ENCODE measurements at places on chromosomes 7 and 10.

GRCh38 chr7:99625321-99625720, 8.6 kb downstream of the ZSCAN25 start:
- DNase-seq, result no peak

- no peak for DNase-seq
These were observed 139.4 kb downstream of the GNAT3 start for GRCh38 chr7:80372415-80372814.

DNA sequence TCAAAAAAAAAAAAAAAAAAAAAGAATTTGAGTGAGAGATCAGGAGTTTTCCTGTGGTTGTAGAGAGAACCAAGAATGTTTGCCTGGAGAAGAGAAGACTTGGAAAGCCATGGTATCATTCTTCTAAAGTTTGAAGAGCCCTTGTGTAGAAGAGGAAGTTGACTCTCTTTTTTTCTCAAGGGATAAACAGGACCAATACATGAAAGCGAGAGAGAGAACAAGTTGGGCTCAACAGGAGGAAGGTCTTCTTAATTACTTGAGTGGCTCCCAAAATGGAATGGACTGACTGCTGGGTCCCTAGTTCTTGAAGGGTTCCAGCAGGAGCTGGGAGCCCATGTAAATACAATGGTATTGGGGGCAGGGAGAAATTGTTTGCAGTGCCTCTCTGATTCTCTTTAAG, 173.3 kb upstream of the ADO start:
- DNase-seq, result no peak

GRCh38 chr10:119737823-119738222, 12.0 kb downstream of the INPP5F start:
- DNase-seq, result no peak

DNA sequence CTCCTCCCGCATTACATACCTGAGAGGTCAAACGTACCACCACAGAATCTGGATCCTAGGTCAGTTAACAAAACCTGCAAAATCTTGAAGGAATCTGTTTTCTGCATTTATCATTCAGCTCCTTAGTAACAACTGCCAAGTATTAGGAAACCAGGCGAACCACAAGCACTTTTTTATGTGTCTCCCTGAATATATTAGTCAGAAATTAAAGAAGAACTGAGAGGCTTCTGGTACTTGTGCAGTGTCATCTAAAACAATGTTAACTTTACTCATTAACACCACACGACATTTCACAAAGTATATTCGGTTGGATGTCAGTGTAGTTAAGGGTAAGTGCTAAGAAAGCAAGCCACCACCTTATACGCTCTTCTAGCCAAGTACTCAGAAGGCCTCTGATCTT, 2.5 kb downstream of the CCDC6 start:
- DNase-seq, result no peak

DNA sequence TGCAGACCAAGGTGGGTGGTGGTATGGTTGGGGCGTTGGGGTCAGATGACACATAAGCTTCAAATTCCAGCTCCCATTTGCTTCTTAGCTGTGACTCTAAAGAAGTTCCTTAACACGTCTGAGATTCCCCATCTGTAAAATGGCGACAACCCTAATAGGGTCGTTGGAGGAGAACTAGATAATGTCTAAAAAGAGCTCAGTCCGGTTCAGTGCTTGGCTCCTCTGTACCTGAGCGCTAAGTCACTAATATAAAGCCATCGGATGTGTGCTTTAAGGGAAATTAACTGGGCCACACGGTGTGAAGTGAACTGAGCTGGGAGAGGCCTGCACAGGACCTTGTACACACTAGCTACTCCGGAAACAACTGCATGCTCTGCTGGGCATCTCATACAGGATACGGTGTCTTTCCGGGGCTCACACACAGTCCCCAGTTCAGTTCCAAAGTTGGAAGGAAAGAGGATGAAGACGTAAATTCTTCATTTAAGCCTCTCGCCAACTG, 476 bp upstream of the ZFYVE27 start:
- DNase-seq, result no peak

DNA sequence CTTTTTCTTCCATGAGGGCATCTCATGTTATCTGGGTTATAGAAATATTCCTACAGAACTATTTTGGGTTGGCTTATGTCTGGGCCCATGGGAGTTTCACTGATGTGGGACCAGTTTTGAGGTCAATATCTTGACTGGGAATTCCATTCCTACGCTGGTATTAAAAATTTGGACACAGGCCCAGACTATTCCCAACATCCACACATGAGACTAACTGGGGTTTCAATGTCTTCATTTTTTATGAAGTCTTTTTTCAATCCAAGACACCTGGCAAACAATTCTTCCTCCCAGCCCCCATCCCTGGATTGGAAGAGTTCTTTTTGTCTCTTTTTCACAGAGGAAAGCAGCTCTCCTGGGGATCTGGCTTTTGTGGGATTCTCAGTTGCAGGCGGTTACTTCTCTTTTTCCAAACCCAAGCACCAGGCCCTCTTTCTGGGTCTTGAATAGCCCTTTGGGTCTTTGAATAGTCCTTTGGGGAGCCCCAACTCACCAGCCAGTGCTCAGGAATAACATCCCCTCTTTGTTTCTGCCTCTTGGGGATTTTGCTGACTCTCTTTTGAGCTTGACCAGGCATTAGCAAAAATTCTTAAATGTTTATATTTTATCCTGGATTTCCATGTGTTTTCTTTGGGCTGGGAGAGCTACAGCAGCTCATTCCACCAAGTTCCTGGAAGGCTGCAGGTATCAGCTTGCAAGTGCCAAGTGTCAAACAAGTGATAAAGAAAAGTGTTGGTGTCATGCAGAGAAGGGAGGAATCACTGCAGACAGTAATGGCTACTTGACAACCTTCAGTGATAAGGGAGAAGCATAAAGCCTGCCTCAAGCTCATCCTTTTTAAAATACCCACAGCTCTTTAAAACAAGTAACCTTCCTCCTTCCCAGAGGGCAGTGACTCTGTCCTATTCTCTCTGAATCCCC, 234.3 kb downstream of the ADAM12 start:
- no peak for DNase-seq

DNA sequence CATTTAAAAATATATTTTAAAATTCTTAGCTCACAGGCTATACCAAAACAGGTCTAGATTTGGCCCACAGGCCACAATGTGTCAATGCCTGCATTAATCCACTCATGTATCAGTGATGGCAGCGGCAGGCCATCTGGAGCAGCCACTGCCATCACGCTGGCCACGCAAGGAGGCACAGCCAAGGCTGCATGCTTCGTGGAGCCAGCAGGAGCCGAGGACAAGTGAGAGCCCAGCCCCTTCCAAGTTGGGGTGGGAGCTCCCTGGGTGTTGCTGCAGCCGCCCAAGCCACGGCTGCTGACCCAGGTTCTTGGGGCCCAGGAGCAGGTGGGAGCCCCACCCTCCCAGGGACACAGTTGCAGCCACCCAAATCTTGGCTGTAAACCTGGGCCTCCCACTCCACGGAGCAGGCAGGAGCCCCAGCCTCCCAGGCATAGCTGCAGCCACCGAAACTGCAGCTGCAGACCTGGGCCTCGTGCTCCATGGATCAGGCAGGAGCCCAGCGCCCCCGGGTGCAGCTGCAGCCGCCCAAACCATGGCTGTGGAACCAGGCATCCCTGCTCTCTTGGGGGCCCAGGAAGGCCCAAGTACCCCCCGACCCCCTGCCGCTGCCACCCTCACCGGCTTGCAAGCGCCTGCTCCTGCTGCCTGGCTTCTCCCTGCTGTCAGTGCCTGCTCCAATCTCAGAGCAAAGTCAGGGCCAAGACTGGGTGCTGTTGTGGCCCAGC, 87.3 kb upstream of the CACUL1 start:
- no peak for DNase-seq

- no peak for DNase-seq
These were observed 82.5 kb downstream of the CTTNBP2 start for GRCh38 chr7:117790731-117791130.

GRCh38 chr10:78207776-78208175, 174.1 kb downstream of the RPS24 start:
- DNase-seq, result no peak

GRCh38 chr7:15507708-15508107, 54.1 kb downstream of the AGMO start:
- DNase-seq, result no peak

- DNase-seq, result no peak
These were observed 6.3 kb downstream of the HTRA1 start for GRCh38 chr10:122467701-122468100.

DNA sequence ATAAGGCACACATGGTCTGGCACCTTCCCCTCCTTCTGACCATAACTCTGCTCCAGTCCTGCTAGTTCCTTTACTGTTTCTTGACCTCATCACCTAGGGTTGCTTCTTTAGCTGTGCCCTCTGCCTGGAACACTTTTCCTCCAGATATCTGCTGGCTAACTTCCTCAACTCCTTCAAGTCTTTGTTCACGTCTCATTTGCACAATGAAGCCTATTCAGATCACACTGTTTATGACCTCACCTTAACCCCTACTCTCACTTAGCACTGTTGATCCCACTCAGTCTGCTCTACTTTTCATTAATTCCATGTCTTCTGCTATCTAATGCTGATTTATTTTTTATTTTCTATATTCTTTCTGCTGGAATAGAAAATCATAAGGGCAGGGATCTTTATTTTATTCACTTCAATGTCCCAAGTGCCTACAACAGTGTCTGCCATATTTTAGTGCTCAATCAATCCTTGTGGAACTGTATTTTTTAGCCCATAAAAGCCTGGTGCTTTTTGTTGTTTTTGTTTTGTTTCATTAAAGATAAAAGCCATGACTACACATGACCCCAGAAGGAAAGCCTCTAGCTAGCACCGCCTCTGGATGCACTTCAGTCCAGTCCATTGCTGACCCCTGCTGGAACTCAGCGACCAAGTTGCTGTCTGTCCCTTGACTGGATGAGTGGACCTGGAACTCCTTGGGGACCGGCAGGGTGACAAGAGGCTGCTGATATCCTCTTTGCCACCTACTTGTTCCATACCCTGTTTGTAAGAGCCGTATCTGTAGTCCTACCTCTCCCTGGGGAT, 12.3 kb downstream of the KLF14 start:
- no peak for DNase-seq

DNA sequence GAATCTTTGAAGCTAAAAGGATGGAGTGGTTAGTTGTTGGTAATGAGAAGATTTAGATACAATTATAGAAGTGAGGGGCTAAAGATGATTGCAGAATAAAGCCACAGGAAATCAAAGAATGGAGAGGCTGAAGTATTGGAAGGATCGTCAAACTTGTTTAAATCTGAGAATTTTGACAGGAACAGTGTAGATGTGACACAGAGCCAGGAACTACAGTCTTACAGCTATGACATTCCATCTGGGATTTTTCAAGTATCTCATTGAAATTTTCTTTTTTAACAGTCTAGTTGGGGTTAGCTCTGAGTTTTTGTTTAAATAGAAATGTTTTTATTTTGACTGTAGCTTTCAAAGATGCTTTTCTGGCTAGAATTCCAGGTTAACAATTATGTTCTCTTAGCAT, 181.4 kb downstream of the NRG3 start:
- DNase-seq, result no peak

GRCh38 chr7:44638611-44639557, 32.5 kb downstream of the OGDH start:
- peak; percentile 77 for DNase-seq

DNA sequence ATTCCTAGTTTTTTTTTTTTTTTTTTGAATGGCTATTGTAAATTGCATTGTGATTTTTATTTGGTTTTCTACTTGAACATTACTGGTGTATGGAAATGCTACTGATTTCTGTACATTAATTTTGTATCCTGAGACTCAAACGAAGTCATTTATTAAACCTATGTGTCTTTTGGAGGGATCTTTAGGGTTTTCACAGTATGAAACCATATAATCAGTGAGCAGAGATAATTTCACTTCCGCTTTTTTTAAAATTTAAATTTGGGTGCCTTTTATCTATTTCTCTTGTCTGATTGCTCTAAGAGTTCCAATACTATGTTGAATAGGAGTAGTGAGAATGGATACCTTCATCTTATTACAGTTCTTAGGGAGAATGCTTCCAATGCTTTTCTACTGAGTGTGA, 102.7 kb downstream of the ZWINT start:
- no peak for DNase-seq

- no peak for DNase-seq
These were observed 139.3 kb downstream of the TWIST1 start for GRCh38 chr7:18978108-18978495.

- DNase-seq, result no peak
These were observed 91.6 kb downstream of the UNCX start for GRCh38 chr7:1324028-1324900.

DNA sequence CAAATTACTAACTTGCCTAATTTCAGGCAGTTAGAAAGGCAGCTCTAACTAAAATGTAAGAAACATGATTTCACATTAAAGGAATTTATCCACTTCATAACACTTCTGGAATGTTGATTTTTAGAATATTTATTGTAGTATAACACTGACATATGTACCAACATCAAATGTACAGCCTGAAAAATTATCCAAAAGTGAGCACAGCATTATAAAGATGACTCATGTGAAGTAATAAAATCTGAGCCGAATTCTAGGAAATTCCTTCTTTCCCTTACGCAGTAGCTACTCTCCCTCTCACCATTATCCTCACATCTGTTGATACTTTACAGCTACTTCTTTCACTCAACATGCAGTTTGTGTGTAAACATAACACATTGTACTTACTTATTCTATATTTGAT, 610.6 kb downstream of the ZWINT start:
- DNase-seq, result no peak

DNA sequence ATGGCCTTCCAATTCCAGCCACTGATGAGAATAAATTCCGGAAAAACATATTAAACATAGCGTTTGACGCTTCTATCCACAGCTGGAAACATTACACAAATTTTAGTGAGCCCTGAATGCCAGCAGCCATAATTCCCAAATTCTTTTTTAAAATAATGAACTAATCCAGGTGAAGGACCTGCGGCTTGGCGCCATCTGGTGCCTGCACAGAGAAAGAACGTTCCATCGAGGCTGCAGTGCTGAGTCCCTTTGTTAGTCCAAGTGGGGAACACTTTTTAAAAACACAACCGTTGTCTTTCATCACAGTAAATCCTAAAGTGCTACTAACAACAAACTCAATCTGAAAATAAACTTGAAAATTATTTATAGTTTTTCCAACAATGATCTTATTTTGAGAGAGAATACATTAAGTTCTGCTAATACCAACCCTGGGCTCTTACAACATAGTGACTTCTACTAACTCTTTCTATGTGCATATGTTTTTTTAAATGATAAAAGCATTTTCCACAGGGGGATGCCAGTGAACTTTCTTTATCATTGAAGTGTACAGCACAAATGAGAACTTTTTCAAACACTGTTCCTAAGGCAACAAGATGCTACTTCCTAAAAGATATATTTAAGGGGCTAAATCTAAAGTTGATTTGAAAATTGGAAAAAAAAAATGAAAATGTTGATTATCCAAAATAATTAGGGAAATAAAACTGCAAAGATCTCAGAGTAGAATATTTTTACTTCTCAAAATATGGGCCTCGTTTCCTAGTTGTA, 166.9 kb upstream of the RNF32 start:
- DNase-seq, result no peak

DNA sequence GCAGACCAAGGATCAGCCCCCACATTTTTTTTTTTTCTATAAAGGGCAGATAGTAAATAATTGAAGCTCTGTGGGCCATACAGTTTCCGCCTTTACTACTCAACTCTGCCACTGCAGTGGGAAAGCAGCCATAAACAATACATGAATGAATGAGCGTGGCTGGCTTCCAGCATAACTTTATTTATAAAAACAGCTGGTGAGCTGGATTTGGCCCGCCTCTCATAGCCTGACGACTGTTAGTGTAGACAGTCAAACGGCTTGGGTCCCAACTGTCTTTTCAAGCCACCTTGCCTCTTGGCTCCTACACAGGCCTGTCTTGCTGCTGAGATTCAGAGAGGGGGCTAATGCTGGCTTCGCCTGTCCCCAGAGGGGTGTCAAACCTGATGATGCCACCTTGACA, 169.8 kb upstream of the GPR26 start:
- DNase-seq, result no peak
